ENCODE measurements at places on chromosomes 5 and 9.

DNA sequence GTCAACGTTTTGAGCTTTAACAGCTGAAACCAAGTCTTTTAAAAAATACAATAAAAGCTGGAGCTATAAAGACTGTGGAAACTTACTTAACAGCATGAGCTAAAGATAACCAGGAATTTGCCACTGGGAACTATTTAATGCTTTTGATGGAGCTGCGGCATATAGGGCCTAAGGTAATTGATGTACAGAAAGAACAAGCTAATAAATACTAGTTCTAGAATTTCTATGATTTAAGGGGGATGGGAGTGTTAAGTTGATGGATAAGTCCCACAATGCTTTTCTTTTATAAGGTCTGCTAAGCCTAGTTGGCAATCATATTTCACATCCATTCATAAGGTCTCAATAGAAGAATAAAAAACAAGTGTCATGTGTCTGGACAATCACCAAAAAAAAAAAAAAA is 334.0 kb upstream of the DMAC1 start:
- H3K4me1 ChIP-seq = no peaks in the 10 kb centered on the region
- no peak for DNase-seq
- H3K27ac ChIP-seq = no peak overlapping the region
- no peak overlapping the region for H3K4me3 ChIP-seq
- H3K27me3 ChIP-seq = peaks cover 3% of the 10 kb centered on the region
- no peaks in the 10 kb centered on the region for H3K36me3 ChIP-seq

DNA sequence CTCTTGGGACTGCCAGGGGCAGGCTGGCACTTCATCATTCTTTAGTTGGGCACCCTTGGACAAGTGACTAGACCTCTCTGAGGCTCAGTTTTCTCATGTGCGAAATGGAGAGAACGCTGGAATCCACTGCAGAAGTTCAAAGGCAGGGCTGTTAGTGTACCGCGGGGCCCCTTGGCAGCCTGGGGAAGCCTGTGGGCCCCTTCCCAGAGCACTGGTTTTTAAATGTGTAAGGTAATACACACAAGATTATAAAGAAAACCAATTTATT is 209.5 kb upstream of the MVB12B start:
- no peak overlapping the region for H3K4me3 ChIP-seq
- peaks cover 66% of the 10 kb centered on the region for H3K27me3 ChIP-seq
- H3K4me1 ChIP-seq = no peaks in the 10 kb centered on the region
- no peak overlapping the region for H3K27ac ChIP-seq
- H3K36me3 ChIP-seq = no peaks in the 10 kb centered on the region

- peaks cover 30% of the 10 kb centered on the region for H3K27me3 ChIP-seq
- H3K4me3 ChIP-seq = no peak overlapping the region
- H3K36me3 ChIP-seq = no peaks in the 10 kb centered on the region
- no peak overlapping the region for H3K27ac ChIP-seq
These were observed 25.9 kb downstream of the CPLX2 start for GRCh38 chr5:175897285-175897684.

DNA sequence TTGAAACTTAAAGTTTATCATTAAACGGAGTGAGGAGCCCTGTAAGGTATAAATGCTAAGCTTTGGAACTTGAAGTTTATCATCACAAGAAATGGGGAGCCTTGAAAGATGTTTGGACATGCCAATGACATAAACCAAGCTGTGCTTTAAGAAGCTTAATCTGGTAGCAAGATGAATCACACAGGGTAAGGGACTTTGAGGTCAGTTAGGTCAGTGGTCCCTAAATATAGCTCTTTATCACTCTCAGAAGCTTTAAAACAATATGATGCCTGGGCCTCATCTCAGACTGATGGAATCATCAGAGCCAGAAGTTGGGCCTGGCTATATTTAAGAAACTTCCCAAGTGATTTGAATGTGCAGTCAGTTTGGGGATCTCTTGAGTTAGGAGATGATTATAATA is 85.7 kb downstream of the TNC start:
- no peak for DNase-seq
- H3K36me3 ChIP-seq = peaks cover 9% of the 10 kb centered on the region
- no peak overlapping the region for H3K27ac ChIP-seq
- no peak overlapping the region for H3K4me3 ChIP-seq
- peaks cover 50% of the 10 kb centered on the region for H3K4me1 ChIP-seq

GRCh38 chr5:158303275-158303674 is 444.3 kb upstream of the CLINT1 start:
- H3K4me3 ChIP-seq = no peak overlapping the region
- no peaks in the 10 kb centered on the region for H3K36me3 ChIP-seq
- H3K4me1 ChIP-seq = peaks cover 13% of the 10 kb centered on the region

GRCh38 chr9:130333041-130333711 is 67.6 kb downstream of the HMCN2 start:
- H3K27ac ChIP-seq = no peak overlapping the region
- no peaks in the 10 kb centered on the region for H3K36me3 ChIP-seq
- no peak for DNase-seq
- no peak overlapping the region for H3K4me3 ChIP-seq

GRCh38 chr5:139788294-139788910 is 7.2 kb upstream of the PSD2 start:
- H3K27me3 ChIP-seq = peaks cover 22% of the 10 kb centered on the region
- H3K27ac ChIP-seq = no peak overlapping the region
- peaks cover 2% of the 10 kb centered on the region for H3K36me3 ChIP-seq
- H3K4me3 ChIP-seq = peak overlapping the region; percentile 95
- DNase-seq = no peak
- peaks cover 4% of the 10 kb centered on the region for H3K4me1 ChIP-seq

GRCh38 chr5:149203921-149204441 is 62.7 kb downstream of the ABLIM3 start:
- H3K27me3 ChIP-seq = no peaks in the 10 kb centered on the region
- no peak overlapping the region for H3K4me3 ChIP-seq
- DNase-seq = no peak
- peaks cover 2% of the 10 kb centered on the region for H3K36me3 ChIP-seq

GRCh38 chr5:29296548-29296947 is 1896.9 kb upstream of the CDH6 start:
- no peaks in the 10 kb centered on the region for H3K27me3 ChIP-seq
- H3K4me3 ChIP-seq = no peak overlapping the region
- no peak overlapping the region for H3K27ac ChIP-seq

GRCh38 chr9:127611603-127611898 is 526 bp upstream of the STXBP1 start:
- H3K27ac ChIP-seq = peak overlapping the region; percentile 43
- peaks cover 3% of the 10 kb centered on the region for H3K36me3 ChIP-seq
- peak overlapping the region; percentile 88 for H3K4me3 ChIP-seq
- H3K27me3 ChIP-seq = peaks cover 9% of the 10 kb centered on the region

DNA sequence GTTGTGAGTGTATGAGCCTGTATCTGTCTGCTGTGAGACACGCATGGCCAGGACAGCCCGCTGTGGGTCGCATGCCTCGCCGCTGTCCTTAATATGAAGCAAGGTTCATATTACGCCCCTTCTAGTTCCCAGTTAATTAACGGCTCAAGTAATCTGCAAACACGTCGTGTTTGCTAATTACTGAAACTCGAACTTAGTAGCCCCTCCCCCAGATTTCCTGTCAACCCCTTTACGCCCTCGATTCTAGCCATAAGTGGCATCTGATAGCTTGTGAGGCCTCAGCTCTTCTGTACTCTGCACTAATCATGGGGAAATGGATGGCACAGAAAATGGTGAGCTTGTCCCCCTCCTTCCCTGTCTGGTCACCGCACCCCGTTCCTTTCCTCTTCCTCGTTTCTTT is 116.9 kb upstream of the OTULINL start:
- H3K27ac ChIP-seq = peak overlapping the region; percentile 9
- H3K36me3 ChIP-seq = peaks cover 34% of the 10 kb centered on the region
- no peak overlapping the region for H3K4me3 ChIP-seq
- no peaks in the 10 kb centered on the region for H3K27me3 ChIP-seq

DNA sequence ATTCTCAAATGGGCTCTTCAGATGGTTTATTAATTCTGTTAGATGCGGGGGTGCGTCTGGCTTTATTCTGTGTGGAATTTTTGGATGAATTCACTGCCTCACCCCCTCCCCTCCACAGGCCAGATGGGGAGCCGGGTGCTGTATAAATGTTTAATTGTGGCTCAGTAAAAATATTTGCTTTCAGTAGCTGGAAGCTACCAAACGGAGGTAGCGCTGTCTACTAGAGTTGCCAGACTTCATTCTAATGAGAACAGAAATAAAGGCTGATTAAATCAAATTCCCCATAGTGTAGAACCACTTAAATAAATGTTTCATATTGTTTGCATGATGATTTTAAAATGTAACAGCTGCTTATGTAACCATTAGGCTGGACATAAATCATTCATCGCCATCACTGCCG is 34.5 kb upstream of the KCNMB1 start:
- H3K27me3 ChIP-seq = peaks cover 24% of the 10 kb centered on the region
- DNase-seq = no peak
- peaks cover 13% of the 10 kb centered on the region for H3K4me1 ChIP-seq
- no peak overlapping the region for H3K4me3 ChIP-seq
- H3K36me3 ChIP-seq = no peaks in the 10 kb centered on the region
- H3K27ac ChIP-seq = no peak overlapping the region

DNA sequence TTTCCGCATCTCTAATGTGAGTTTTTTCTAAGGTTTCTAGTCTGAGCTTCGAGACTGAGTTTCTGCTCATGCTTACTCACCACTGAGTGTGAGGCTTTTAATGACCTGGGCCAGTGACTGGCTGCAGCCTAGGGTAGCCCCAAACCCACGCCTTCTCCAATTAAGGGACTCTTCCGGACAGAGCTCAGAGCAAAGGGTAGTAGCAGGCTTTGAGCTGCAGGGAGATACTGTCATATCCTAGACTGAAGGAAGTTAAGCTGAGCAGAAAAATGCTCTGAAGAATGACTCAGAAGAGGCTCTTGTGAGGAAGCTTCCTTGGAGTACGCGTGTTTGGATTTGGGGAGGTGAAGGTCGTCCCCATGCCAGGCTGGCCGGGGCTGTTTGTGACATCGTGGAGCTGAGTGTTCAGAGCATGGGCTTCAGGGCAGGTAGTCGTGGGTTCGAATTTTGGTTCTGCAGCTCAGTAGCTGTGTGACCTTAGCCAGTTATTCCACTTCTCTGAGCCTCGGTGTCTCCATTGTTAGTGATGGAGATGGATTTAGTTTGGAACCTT is 3.5 kb downstream of the USP20 start:
- no peaks in the 10 kb centered on the region for H3K36me3 ChIP-seq
- no peaks in the 10 kb centered on the region for H3K27me3 ChIP-seq
- peaks cover 47% of the 10 kb centered on the region for H3K4me1 ChIP-seq
- H3K27ac ChIP-seq = peak overlapping the region; percentile 88
- DNase-seq = no peak
- H3K4me3 ChIP-seq = peak overlapping the region; percentile 33

DNA sequence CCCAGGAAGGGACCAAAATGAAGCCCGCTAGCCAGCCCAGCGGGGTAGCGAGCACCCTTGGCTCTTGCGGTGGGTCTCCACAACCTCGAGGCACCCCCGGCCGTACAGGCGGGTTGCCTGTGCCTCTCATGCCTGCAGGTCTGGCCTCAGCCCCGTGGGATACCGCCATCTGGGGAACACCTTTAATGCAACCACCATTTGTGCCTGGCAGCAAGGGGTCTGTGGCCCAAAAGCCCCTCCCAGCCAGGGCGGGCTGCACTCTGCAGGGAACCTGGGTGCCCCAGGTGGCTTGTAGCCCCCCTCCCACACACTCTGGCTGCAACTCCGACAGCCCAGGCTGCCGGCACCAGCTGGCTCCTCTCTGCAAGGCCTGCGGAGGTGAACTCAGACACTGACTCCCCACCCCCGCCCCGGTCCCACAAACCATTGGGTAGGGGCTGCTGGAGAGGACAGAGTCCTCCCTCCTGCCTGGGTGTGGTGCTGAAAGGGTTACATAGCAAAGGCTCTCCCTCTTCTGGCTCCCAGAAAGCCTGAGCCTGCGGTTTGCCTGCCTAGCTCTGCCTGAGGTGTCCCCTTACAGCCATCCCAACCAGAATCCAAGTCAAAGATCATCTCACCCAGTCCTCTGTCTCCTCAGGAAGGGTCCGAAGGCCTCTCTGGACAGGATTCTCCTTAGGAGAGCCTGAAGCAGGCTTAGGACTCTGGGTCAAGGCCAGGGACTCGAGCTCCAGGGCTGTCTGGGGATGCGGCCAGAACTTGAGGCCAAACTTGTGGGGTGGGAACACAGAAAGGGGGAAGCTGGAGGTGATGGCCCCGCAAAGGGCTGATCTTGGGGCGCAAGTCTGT is 109.4 kb downstream of the PSD2 start:
- H3K36me3 ChIP-seq = no peaks in the 10 kb centered on the region
- DNase-seq = no peak
- H3K4me1 ChIP-seq = peaks cover 7% of the 10 kb centered on the region
- H3K4me3 ChIP-seq = no peak overlapping the region
- peaks cover 37% of the 10 kb centered on the region for H3K27me3 ChIP-seq
- H3K27ac ChIP-seq = no peak overlapping the region

DNA sequence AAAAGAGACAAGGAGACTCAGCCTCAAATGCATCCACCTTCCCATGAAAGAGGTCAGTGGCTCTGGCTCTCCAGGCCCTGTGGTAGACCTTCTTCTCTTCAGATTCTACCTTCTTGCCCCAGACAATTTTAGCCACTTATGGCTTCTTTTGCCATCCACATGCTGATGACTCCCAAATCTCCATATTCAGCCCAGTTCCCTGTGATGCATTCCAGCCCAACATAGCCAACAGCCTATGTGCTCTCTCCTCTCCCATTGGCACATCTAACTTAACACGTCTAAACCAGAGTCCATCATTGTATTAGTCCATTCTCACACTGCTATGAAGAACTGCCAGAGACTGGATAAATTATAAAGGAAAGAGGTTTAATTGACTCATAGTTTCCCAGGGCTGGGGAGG is 108.8 kb downstream of the FSTL4 start:
- DNase-seq = no peak
- H3K27me3 ChIP-seq = peaks cover 43% of the 10 kb centered on the region
- H3K27ac ChIP-seq = no peak overlapping the region
- peaks cover 2% of the 10 kb centered on the region for H3K36me3 ChIP-seq
- H3K4me1 ChIP-seq = no peaks in the 10 kb centered on the region

- H3K27ac ChIP-seq = no peak overlapping the region
- DNase-seq = no peak
- peaks cover 17% of the 10 kb centered on the region for H3K4me1 ChIP-seq
- H3K4me3 ChIP-seq = no peak overlapping the region
- peaks cover 3% of the 10 kb centered on the region for H3K36me3 ChIP-seq
These were observed 10.4 kb downstream of the OTP start for GRCh38 chr5:77627869-77628674.

GRCh38 chr5:153744751-153745150 is 254.3 kb downstream of the GRIA1 start:
- no peak overlapping the region for H3K4me3 ChIP-seq
- no peak for DNase-seq
- no peaks in the 10 kb centered on the region for H3K36me3 ChIP-seq
- H3K27me3 ChIP-seq = peaks cover 15% of the 10 kb centered on the region
- H3K4me1 ChIP-seq = no peaks in the 10 kb centered on the region
- no peak overlapping the region for H3K27ac ChIP-seq
